ENCODE measurements at places on chromosomes 3 and 15. TPM values are rescaled to one million over a fixed set of nuclear protein-coding genes. Genes with fewer than 3 reads are reported as not detected.
A peak's percentile ranks its signal among the peaks of the same experiment; 100 is the strongest.

DNA sequence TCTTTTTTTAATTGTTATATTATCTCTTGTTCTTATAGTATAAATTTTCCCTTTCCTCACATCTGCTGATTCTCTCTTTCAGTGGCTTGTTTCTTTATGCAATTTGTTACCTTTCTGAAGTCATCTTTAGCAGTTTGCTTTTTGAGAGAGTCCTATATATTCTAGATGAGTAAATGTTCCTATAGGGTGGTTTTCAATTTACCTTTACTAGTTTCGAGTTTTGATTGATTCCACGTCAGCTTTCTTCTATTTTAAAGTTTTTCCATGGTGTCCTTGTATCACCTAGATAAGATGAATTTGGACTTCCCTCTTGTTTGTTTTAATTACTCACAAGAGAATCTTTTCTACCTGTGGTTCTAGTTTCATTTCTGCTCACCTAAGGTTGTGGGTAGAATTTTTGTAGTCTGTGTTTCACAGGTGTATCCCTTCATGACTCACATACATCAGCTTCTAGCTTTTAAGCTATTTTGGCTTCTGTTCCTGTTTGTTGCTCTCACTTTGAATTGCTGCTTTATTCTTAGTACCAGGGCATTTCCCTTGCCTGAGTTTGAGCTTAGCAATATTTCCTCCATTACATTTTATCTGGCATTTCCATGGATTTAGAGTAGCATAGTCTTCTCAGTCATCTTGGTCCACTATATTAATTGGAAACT is 6.4 kb downstream of the TEX9 start:
- DNase-seq, result no peak

GRCh38 chr3:186694288-186695032 is 22.7 kb upstream of the KNG1 start:
- peak; percentile 13 for DNase-seq

- DNase-seq, result no peak
These were observed 24.3 kb upstream of the TATDN2 start for GRCh38 chr3:10223676-10224639.

STRA6 gene
- not detected for total RNA-seq

GRCh38 chr15:40325188-40325587 is 1.7 kb downstream of the INAFM2 start:
- DNase-seq, result no peak

CFAP44 gene
- 3.0 TPM for total RNA-seq

- no peak for DNase-seq
These were observed 102.2 kb downstream of the COL6A6 start for GRCh38 chr3:130619196-130619595.

DNA sequence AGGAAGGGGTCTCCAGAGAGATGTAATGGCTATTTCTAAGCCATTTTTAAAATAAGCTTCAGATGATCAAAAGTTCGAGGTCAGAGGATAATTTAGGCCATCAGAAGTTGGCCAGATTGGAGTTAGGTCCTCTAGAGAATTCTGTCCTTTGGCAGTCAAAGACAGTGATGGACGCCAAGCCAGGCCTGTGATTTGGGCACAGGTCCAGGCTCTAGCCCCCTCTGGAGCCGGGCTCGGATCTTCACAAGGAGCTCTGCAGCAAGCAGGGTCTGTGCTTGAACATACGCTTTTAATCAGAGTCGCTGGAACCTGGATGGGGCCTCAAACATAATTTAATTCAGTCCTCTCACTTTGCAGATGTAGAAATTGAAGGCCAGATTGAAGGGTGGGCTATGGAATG is 151.4 kb upstream of the BCL6 start:
- no peak for DNase-seq

BBX gene
- 59.2 TPM for total RNA-seq

- no peak for DNase-seq
These were observed 403.4 kb upstream of the SUCLG2 start for GRCh38 chr3:68057637-68058320.

GRCh38 chr3:72579191-72579580 is 269.1 kb downstream of the SHQ1 start:
- no peak for DNase-seq

GRCh38 chr3:51388286-51389029 is 2.6 kb upstream of the RBM15B start:
- DNase-seq, result no peak

Measured in myocyte (in vitro differentiated cells).